ENCODE measurements at places on chromosomes 3 and 15.

DNA sequence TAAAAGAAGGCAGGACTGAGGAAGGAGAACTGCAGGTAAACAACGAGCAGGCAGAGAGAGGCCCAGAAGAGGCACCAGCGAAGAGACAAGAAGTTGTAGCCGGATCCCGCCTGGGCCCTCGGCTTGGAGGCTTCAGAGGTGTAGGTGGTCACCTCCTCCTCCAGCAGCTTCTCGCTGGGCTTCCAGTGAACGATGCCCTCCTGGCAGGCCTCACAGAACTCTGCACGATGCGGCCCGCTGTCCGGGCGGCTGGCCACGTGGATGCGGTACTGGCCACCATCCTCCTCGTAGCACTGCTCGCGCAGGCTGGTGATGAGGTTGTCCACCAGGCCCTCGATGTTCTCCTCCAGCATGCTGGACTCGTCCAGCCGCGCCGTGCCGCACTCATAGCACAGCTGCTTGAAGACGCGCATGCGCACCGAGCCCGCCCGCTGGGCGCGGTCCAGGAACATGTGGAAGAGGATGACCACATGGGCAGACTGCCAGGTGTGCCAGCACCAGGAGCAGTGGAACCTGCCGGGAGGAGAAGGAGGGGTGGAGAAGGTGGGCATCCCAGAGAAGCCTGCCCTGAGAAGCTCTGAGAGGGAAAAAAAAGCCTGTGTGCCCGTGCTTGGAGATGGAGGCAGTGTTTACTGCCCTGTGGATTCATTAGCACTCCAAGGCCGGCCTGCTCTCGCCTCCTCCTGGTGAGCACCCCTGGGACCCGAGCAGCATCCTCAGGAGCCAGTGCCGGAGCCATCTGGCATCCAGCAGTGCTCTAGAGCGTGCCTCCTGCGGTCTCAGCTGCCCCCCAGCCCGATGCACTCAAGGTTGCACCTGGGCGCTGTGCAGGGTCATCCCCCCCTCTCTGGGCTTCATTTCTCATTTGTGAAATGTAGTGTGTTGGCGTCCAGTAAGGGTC is 3.6 kb downstream of the RTP2 start:
- no peak overlapping the region for H3K27ac ChIP-seq
- H3K4me1 ChIP-seq = no peaks in the 10 kb centered on the region
- H3K4me3 ChIP-seq = no peak overlapping the region
- H3K36me3 ChIP-seq = no peaks in the 10 kb centered on the region
- peaks cover 15% of the 10 kb centered on the region for H3K27me3 ChIP-seq

DNA sequence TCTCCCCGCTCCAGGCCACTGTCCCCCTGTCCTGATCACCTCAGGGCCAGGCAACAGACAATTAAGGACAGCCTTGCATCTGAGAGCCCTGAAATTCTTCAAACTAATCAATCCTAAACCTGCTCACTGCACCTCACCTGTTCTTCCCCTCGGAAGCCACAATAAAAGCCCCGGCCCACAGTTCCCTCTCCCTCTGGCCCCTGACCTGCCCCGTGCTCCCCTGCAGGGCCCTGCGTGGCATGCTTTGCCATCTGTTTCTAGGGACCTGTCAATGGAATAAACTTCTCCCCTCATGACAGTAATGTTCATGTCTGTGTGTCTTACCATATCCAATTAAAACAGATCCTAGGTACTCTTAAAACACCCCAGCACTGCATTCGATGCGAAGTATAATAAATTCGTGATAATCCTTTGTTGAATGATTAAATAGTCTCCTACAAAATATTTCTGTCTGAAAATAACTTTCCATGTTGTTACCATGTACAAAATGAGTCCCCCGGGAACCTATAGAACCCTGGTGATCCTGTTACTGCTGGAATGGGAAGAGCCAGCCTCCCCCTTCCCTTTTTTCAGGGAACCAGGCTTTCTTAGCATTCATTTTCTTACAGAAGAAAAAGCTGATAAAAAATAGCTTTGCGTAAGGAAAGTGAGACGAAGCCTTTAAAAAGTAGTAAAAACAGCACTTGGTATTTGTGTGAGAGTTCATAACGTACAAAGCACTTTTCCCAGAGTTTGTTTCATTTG is 59.0 kb downstream of the ABTB1 start:
- H3K4me1 ChIP-seq = peaks cover 5% of the 10 kb centered on the region
- no peak overlapping the region for H3K27ac ChIP-seq
- peaks cover 22% of the 10 kb centered on the region for H3K27me3 ChIP-seq
- H3K4me3 ChIP-seq = no peak overlapping the region
- no peak for DNase-seq

GRCh38 chr3:127031413-127031810 is 48.5 kb downstream of the PLXNA1 start:
- H3K4me3 ChIP-seq = no peak overlapping the region
- no peaks in the 10 kb centered on the region for H3K4me1 ChIP-seq
- H3K36me3 ChIP-seq = peaks cover 3% of the 10 kb centered on the region
- no peak for DNase-seq

- H3K4me3 ChIP-seq = no peak overlapping the region
- H3K27ac ChIP-seq = no peak overlapping the region
- no peak for DNase-seq
These were observed 37.7 kb downstream of the GRIP2 start for GRCh38 chr3:14502472-14502871.

- peak; percentile 16 for DNase-seq
- H3K4me1 ChIP-seq = peaks cover 35% of the 10 kb centered on the region
- no peaks in the 10 kb centered on the region for H3K27me3 ChIP-seq
- peaks cover 2% of the 10 kb centered on the region for H3K36me3 ChIP-seq
These were observed 792 bp downstream of the TPRA1 start for GRCh38 chr3:127589600-127590281.

DNA sequence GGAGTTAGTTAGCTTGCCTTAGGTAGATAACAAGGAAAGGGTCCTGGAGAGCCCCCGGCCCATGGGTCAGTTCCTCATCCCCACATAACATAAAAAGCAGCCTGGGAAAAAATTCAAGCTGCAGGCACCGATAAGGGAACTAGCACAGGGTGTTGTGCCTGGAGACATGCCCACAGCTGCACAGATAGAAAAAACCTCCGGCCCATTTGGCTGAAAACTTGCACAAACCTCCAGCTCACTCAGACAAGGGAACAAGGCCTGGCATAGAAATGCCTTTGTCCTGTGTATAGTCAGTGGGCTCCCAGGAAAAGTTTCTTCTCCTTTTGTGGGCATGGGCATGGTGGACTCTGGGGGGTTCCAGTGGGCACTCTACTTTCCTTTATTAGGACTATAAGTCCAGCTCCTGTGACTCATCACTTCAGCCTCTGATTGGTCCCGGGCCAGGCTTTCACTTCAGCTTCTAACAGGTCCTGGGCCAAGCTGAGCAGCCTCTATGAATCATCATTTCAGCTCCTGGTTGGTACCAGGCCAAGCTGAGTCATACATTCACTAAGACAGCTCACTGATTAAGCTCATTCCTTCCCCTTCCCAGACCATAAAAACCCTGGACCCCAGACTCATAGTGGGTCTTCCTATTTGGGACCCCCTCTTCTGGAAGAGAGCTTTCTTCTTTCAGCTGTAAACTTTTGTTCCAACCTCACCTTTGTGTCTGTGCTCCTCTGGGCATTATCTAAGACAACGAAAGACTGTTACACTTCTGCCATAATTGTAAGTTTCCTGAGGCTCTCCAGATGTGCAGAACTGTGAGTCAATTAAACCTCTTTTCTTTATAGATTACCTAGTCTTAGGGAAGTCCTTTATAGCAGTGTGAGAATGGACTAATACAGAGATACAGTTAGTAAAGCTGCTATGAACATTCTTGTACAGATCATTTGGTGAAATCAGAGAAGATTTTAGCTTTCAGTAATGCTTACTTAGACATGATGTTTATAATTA is 348.0 kb upstream of the DPPA4 start:
- no peak overlapping the region for H3K4me3 ChIP-seq
- H3K36me3 ChIP-seq = no peaks in the 10 kb centered on the region
- H3K27ac ChIP-seq = no peak overlapping the region
- no peaks in the 10 kb centered on the region for H3K27me3 ChIP-seq
- DNase-seq = no peak

DNA sequence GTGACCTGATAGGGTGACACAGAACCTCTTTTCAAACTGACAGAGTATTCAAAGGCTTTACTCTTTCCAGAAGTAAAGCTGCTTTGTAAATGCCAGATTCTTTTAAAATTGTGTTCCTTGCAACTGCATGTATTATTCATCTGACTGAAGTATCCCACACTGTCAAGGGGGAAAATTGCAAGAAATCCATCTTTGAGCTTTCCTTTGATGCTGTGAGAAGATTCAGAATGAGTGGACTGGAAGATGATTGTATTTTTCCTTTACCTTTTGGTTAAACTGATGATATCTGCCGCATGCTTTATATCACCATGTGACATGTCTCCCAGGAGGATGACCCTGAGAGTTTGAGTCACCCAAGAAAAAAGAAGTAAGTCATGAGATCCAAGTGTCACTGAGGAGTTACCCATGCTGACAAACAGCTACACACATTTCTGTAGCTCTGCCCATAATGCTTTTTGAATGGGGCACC is 250.8 kb upstream of the CBLB start:
- H3K27ac ChIP-seq = peak overlapping the region; percentile 85
- no peaks in the 10 kb centered on the region for H3K27me3 ChIP-seq
- H3K36me3 ChIP-seq = peaks cover 6% of the 10 kb centered on the region
- peak overlapping the region; percentile 6 for H3K4me3 ChIP-seq
- H3K4me1 ChIP-seq = peaks cover 38% of the 10 kb centered on the region

DNA sequence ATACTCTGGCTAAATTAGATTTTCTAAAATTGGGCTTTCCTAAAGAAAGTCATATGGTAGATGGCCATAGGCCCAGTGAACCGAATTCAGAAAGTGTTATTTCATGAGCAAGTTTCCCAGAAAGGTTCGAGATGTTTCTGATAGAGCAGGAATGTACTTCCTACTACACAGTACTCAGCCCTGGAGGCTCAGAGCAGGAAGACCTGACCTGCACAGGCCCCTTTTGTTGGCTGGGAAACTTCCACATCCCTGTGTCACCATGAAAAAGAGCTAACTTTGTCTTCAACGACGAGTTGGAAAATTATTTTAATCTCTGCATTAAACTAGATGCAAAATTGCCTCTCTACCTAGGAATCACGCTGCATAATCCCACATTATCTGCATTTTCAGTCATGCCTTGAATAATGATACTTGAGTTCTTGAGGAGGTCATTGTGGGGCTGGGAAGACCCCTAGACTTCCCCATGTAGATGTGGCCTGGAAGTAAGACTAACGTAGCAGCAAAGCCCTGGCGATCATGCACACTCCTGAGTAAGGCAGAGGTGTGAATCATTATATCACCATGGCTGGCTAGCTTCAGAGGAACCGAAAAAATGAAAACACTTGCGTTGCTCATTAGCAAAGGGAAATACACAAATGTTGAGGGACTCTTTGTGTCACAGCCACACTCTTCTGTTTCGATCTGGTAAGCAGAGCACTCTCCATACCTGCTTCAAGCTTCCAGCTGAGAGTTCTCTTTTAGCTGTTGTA is 47.1 kb downstream of the CMTM7 start:
- peak overlapping the region; percentile 81 for H3K27ac ChIP-seq
- peaks cover 72% of the 10 kb centered on the region for H3K4me1 ChIP-seq
- no peak overlapping the region for H3K4me3 ChIP-seq
- peaks cover 24% of the 10 kb centered on the region for H3K36me3 ChIP-seq

DNA sequence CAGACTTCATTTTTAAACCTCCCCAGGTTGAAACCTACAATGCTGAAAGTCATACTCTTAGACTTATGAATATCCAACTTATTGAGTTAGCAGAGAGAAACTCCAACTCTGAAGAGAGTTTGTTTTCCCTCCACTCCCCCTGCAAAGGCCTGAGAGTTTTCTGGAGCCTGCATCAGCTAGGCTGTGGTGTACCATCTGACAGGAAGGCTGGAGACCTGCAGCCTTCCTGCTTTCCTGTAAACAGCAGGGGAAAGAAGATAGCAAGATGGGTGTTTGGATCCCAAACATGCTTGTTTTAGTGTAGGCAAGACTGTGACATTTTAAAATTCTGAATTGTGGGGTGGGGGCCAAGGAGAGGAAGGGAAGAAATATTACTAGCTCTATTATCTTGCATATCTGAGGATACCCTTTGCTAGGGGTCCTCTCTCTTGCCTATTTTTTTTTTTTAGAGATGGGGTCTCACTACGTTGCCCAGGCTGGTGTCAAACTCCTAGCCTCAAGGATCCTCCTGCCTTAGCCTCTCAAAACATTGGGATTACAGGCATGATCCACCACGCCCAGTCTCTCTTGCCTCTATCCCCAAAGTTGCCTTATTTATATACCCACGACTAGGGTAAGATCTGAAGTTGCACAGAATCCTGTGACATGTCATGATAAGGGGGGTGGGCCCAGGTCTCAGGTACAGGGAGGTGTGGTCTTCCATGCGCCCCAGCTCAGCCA is 51.0 kb upstream of the USP3 start:
- H3K4me3 ChIP-seq = no peak overlapping the region
- DNase-seq = no peak
- no peaks in the 10 kb centered on the region for H3K36me3 ChIP-seq
- H3K27me3 ChIP-seq = no peaks in the 10 kb centered on the region
- no peak overlapping the region for H3K27ac ChIP-seq
- H3K4me1 ChIP-seq = no peaks in the 10 kb centered on the region

DNA sequence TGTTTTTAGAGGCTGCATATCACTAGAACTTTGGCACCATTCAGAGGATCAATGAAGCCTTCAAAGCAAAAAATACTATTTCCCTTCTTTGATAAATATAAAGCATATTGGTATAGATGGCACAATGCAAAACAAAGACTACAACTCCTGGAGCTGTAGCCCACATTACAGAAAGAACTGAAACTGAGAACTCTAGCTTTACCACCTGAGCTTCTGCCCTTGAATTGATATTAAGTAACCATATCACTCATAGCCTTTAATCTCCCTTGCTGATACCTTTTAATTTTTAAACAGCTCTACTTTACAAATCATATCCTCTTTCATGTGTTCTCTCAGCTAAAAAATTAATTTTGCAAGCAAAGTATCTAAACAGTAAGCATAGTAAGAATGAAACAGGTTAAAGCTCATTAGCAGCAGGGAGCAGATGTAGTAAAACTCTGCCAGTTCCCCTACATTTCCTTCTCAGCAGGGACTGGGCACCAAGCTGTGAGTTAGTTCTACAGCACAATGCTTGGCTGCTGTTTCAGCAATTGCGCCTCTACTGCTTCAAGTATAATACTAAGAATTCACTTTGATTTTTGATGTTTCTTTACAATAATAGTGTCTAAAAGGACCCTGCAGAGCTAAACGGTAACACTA is 97.9 kb upstream of the NANOGP8 start:
- H3K27ac ChIP-seq = no peak overlapping the region
- H3K4me1 ChIP-seq = peaks cover 8% of the 10 kb centered on the region
- H3K4me3 ChIP-seq = no peak overlapping the region
- DNase-seq = no peak
- no peaks in the 10 kb centered on the region for H3K27me3 ChIP-seq
- H3K36me3 ChIP-seq = no peaks in the 10 kb centered on the region

DNA sequence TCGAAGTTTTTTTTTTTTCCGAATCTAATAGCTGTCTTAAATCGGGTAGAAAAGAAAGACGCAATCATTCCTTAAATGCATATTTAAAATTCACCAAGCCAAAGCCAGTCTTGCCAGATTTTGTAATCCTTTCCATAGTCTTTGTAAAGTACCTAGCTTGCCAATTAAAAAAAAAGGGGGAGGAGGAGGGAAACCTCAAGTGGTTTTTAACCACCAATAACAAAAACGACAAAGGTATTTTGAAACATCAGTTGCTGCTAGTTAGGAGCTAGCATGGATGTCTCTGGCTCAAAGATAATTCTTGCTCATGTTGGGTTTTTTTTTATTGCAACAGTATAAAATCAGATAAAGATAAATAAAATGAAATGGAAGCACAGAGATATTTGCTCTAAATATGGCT is 187.9 kb downstream of the MECOM start:
- H3K27me3 ChIP-seq = peaks cover 10% of the 10 kb centered on the region
- no peaks in the 10 kb centered on the region for H3K36me3 ChIP-seq
- no peak overlapping the region for H3K27ac ChIP-seq
- no peak overlapping the region for H3K4me3 ChIP-seq

- no peak overlapping the region for H3K4me3 ChIP-seq
- H3K36me3 ChIP-seq = no peaks in the 10 kb centered on the region
- H3K4me1 ChIP-seq = peaks cover 17% of the 10 kb centered on the region
- no peak overlapping the region for H3K27ac ChIP-seq
- DNase-seq = no peak
These were observed 493.6 kb upstream of the PROK2 start for GRCh38 chr3:72278349-72279067.

Data from activated naive CD8-positive, alpha-beta T cell treated with anti-CD3 and anti-CD28 coated beads for 36 hours (primary cell).